ENCODE measurements at places on chromosomes 4 and X.

DNA sequence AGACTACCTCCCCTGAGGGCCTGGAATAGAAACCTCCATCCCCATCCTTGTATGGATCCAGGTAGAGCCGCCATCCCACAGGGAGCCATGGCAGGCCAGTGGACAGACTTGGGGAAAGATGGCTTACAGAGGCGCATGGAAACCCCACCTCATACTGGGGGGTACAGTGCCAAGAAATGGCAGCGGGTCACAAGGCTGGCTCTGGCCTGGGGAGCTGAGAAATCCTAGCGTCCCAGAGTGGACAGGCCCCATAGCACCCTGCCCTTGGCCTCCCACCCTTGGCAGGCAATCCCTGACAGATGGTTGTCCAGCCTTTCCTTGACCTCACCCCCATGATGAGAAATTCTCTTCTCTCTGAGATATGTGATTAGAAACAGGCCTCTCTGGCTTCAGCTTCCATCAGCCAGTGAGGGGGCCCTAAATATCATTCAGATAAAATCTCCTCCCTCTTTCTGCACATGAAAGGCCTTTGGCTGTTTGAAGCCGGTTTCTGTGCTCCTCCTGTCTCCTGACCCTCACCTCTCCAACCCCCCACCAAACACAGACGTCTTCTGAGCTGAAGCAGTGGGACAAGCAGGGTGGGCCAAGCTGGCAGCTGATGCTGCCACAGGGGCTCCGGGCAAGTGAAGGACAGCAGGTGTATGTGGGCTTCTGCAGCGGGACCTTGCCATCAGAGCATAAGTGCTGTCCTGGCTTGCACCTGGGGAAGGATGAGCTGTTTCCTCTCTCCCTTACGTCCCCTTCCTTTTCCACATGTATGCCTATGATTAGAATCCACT lies 204.4 kb upstream of the MAMLD1 start:
- DNase-seq: no peak

DNA sequence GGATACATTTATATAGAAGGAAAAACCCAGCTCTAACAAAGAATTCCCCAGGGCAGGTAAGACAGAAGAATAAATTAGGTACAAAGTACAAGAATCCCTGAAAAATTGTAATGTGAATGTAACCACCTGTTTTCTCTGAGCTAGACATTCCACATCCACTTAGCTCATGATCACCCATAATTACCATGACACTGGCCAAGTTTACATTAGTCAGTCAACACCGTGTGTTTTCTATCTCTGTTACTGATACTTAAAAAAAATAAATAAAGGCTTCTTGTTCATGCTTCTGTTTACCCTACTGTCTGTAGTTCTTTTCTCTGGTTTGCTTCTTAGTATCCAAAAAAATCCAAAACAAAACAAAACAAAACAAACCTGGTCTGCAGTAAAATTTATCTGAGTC lies 66.0 kb downstream of the CBLL2 start:
- DNase-seq: no peak

GRCh38 chr4:67723949-67724348 lies 23.0 kb upstream of the UBA6 start:
- DNase-seq: no peak

GRCh38 chr4:155855897-155856296 lies 10.2 kb downstream of the ASIC5 start:
- no peak for DNase-seq

DNA sequence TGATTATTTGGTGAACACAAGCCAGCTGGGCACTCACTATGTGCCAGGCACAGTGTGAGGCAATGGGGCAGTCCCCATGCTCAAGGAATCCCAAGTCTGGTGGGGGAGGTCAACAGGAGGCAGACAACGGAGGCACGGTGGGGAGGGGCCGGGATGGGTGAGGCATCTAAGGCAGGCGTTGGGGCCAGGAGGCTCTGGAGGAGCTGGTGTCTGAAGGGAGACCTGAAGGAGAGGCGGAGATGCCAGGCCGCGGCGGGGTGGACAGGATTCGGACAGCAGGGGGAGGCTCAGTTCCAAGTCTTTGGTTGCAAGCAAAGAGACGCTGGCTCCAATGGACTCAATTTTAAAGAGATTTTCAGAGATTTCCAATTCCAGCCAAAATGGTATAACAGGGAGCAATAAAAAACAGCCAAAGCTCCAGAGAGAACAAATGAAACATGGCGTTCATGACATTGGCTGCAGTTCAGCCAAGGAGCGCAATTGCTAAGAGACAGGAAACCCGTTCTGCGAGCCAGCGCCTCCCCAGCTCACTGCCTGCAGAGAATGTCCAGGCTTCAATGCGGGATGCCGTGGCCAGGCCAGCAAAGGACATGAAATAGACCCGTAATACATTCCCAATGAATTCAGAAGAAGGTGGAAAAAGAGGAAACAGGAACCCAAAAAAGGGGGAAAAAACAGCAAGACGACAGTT lies 105.2 kb upstream of the LRPAP1 start:
- no peak for DNase-seq

GRCh38 chrX:100829730-100830129 lies 9.5 kb downstream of the CSTF2 start:
- no peak for DNase-seq

DNA sequence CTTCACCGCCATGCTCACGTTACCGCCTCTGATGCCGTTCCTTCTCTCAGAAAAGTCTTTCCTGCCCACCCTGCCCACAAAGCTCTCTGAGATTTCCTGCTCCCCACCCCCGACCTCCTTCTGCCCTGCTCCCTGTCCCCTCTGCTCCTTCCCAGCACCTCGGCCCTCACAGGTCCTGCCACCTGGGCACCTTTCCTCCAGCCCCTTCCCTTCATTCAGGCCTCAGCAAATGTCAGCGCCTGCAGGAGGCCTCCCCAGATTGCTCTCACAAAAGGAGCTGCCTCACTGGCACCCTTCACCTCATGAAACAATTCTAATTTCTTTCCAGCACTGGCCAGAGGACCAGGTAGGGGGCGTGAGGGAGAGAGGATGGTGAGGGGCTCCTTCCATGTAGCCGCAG lies 33.6 kb upstream of the MXD4 start:
- DNase-seq: no peak

GRCh38 chr4:7660176-7661039 lies 225.7 kb upstream of the PSAPL1 start:
- no peak for DNase-seq

All from activated CD8-positive, alpha-beta memory T cell treated with anti-CD3 and anti-CD28 coated beads for 1 hour (primary cell).